ENCODE measurements at places on chromosomes 6 and 20.
A peak's percentile ranks its signal among the peaks of the same experiment; 100 is the strongest.

GRCh38 chr6:9485992-9486391 lies 928.9 kb downstream of the TFAP2A start:
- no peak for DNase-seq

DNA sequence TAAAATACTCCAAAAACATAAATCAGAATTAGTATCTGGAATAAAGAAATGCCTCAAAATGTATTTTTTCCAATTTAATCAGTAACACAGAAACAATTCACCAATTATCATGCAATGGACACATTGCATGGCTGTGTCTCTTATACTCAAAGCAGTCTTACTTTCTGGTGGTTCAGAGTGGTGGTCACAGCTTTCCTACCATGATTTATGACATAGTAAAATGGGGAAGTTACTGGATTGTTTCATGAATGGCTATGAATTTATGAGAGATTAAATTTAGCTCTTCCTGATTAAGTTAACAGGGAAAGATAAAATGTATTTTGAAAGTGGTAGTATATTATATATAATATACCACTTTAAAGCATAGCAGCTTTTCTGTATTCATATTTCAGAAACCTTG lies 331.5 kb upstream of the MAP3K7 start:
- no peak for DNase-seq

GRCh38 chr6:123662757-123663156 lies 26.0 kb upstream of the TRDN start:
- no peak for DNase-seq

GRCh38 chr20:45779011-45779915 lies 12.4 kb downstream of the WFDC3 start:
- no peak for DNase-seq

GRCh38 chr6:168370310-168370991 lies 50.9 kb upstream of the DACT2 start:
- DNase-seq: peak; percentile 40

GRCh38 chr6:73388800-73389512 lies 5.7 kb upstream of the DDX43 start:
- peak; percentile 33 for DNase-seq

DNA sequence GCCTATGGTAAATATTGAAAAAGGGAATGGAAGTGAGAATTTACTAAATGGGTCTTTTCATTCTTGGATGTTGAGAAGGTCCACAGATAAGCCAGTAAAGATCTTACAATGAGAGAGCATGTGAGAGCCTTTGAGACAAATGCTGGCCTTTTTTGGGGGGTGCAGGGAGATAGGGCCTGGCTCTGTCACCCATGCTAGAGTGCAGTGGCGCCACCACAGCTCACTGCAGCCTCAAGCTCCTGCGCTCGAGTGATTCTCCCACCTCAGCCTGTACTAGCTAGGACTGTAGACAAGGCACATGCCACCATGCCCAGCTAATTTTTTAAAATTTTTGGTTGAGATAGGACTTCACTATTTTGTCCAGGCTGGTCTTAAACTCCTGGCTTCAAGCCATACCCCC lies 63.2 kb upstream of the TMEM181 start:
- no peak for DNase-seq

DNA sequence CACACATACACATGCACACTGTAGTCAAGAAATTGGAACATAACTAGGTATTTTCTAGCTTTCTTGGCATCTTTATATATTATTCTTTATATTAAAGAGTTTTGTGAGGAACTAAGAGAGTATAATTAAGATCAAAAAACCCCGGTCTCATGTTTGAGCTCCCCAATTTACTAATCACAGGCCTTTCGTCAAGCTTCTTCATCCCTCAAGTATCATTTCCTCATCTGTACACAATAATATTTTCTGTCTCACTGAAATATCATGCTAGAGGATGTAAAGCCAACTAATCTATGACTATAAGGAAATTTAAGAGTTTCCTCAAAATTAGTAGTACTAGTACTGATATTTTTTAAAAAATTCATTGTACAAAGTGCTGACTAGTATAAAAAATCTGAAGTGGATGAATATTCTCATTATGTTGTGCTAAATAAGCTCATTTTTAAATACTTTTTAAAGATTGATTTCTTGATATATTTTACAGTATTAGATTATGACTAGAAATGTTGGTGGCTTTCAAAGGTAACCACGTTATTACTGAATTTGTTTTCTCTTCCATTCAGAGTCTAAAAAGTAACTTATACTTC lies 28.0 kb downstream of the PEX3 start:
- no peak for DNase-seq

DNA sequence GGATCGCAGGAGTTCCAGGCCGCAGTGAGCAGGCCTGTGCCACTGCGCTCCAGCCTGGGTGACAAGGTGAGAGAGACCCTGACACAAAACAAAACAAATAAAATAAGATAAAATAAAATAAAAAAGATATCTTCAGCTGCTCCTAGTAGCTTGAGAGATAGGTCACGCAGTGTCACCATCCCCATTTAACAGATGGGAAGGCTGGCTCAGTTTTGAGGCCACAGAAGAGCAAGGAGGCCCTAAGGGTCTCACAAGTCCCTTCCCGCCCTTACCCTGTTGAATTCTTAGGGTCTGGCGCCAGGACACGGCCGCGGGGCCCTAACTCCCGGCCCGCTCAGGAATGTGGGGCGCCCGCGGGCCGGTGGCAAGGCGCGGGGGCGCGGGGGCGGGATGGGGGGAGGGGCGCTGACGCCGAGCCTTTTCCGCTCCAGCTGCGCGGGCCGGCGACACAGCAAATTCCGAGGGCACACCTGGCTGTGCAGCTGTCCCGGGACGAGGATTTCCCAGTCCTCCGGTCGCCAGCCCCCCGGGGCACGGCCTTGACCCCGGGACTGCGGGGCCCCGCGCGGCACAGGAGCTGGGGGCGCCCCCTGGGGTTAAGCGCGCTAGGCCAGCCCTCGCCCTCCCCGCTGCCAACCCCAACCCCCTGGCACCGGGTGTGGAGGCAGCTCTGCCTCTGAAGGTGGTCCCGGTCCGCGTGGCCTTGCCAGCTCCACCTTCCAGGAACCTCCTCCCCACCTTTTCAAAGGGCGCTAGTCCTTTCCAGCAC lies 10.3 kb upstream of the R3HDML start:
- no peak for DNase-seq

DNA sequence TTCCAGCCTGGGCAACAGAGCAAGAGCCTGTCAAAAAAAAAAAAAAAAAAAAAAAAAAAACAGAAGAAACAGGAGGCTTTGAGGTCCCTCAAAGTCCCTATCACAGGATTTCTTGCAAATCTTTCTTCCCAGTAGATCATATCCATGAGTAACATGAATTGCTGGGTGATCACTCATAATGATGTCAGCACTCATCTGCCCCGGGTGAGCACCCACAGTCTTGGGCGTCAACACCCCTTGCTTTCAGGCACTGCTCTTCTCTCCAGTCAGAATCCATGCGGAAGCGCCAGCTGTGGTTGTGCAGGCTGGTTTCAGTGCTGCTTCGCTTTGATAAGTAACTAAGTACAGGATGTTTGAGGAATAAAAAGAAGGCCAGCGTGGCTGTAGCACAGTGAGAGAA lies 40.2 kb upstream of the INSM1 start:
- no peak for DNase-seq

DNA sequence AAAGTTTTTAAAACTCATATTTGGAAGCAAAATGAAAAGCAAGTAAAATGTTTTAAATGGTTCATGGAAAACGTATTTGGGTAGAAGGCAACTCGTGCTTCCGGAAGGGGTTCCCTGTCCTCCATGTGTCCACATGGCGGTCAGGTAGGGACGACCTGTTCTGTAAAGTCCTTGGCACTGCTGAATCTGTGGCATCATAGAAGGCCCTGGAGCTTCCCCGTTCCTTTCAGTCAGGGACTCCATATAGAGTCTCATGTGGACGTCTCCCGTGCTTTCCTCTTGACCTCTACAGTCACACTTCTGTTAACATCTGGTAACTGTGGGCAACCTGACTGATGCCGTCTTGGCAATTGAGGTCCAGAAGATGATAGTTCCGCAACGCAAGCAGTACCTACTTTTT lies 11.4 kb downstream of the DYNLT1 start:
- no peak for DNase-seq

DNA sequence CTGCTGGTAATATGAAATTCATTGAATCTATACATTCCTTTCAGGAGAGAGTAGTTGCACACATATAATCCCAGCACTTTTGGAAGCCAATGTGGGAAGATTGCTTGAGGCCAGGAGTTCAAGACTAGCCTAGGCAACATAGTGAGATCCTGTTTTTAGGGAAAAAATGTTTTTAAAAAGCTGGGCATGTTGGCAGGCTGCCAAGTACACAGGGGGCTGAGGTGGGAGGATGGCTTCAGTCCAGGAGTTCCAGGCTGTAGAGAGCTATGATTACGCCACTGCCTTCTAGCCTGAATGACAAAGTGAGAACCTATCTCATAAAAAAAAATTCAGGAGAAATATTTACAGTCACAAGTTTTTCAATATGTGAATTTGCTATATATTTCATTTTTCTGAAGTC lies 71.9 kb downstream of the GRM1 start:
- no peak for DNase-seq

DNA sequence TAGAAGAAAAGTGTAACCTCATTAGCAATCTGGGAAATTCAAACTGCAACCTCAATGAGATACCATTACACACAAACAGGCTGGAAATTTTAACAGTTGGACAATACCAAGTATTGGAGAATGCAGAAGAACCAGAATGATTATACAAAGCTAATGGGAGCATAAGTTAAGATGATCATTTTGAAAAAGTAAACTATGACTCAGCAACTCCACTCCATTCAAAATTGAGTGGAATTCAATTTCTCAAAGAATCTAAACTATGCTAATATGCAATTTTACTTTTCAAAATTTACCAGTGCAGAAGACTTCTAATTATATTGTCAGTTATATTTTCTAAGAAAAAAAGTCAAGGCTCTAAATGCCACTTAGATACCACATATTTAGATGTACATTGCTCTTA lies 17.2 kb downstream of the GPLD1 start:
- DNase-seq: no peak

DNA sequence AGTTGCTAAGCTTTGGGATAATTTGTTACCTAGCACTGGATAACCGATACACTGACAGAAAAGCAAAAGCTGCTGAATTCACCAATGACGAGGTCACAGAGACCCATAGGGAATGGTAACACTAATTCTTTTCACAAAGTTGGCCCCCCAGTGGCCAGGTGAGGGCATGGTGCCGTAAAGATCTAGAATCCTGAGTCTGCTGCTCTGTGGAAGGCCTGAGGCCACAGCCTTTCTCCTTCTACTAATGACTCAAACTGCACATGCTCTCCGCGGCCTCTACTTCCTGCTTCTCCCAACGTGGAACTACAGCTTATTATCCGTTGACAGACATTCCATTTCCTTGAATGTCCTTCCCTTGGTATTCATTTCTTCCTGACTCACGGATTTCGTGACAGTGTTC lies 127.1 kb downstream of the OPRM1 start:
- DNase-seq: no peak

DNA sequence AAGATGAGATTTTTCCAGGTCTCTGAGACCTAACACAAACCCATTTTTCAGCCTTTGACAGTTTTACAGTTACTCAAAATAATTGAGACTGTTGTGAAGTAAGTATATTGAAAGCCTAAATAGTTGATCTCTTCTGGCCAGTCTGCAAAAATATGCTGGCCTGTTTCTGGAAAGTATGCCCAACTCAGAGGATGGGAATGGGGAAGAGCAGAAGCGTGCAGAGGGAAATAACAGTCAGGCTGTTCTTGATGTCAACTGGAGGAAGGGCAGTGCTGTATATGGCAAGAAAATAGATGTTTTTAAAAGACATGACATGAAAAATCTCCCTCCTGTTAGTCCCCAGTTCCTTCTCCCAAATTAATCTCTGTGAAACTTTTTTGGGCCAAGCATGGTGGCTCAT lies 3.8 kb downstream of the GID8 start:
- DNase-seq: no peak

DNA sequence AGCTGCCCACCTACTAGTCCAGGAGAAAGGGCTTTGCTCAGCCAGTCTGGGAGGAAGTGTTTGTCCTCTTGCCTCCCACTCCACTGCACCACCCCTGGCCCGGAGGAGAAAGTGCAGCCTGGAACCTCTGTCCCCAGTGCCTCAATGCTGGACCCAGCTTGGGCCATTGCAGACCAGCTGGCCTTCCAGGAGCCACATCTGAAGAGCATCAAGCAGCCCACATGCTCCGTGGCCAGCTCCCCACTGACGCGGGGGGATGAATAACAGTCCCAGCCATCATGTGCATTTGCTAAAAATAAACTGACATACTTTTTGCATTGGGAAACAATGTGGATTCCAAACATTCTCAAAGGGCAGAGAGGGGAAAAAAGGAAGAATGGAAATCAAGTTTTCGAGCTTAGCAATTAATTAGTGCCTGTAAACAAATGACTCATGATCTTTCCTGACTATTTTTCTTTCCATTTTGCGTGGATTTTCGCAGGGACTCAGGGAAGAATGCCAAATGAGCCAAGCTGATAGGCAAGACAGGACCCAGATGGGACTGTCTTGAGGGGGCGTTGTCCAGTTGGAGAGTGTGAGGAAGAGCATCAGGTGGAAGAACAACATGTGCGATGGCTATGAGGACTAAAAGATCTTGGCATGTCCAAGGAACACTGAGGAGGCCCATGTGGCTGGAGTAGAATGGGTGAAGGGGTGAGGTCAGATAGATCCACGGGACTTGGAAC lies 34.1 kb downstream of the CEBPB start:
- no peak for DNase-seq

DNA sequence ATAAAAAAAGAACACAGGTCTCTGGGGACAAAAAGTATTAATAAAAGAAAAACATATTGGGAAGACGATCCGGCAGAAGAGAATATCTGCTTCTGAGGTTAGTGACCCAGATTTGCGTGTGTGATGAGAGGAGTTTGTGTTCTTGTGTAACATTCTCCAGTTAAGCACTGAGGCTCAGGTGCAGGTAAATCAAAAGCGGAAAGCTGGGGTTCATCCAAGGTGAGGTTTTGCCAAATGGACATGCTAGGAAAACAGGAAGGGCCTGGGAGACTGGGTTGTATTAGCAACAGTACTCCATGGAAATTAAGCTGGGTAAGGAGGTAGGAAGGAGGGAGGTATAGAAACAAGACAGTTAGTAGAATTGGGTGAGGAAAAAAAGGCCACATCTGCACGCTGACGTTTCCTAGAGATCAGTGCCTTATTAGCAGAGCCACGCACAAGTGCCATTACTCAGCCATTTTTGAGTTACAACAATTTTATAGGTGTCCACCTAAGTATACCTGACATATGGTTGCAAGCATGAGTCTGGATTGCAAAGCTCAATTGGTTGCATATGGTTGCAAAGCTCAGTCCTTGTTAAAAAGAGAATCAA lies 139.6 kb downstream of the ZMYND8 start:
- DNase-seq: no peak

DNA sequence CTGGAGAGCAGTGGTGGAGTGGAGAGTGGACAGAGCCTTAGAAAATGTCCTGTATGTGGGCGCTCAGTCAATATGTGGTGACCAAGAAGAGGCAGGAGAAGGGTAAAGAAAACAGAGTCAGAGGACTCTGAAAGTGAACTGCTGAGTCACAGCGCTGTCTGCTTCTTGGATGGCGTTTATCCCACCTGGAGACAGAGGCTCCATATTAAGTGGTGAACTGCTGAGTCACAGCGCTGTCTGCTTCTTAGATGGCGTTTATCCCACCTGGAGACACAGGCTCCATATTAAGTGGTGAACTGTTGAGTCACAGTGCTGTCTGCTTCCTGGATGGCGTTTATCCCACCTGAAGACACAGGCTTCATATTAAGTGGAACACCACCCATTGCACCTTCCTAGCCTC lies 119.3 kb upstream of the RALGAPA2 start:
- no peak for DNase-seq
